ENCODE measurements at places on chromosomes 6 and 20.

DNA sequence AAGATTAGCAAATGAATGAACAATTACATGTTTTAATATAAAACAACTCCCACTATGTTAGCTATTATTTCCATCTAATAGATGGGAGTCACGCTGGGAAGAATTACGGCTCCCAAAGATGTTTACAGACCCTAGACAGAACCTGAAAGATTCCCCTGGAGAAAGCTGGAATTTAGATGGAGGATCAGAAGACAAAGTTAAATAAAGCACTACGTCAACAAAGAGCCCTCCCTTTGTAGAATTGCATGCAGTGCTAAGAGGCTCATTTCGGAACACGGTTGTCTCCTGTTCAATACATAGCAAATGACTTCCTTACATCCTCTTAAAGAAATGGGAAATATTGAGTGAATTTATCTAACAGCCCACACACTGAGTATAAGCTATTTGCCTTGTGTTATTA is 328.3 kb downstream of the CBLN4 start:
- DNase-seq = no peak

GRCh38 chr6:2186516-2186915 is 58.9 kb downstream of the GMDS start:
- DNase-seq = peak; percentile 5

GRCh38 chr6:72987301-72987700 is 238.0 kb downstream of the KHDC1L start:
- DNase-seq = no peak

GRCh38 chr6:44000164-44000842 is 126.9 kb downstream of the MRPL14 start:
- DNase-seq = peak; percentile 16

- DNase-seq = no peak
These were observed 225.4 kb downstream of the PRL start for GRCh38 chr6:22071270-22072041.

DNA sequence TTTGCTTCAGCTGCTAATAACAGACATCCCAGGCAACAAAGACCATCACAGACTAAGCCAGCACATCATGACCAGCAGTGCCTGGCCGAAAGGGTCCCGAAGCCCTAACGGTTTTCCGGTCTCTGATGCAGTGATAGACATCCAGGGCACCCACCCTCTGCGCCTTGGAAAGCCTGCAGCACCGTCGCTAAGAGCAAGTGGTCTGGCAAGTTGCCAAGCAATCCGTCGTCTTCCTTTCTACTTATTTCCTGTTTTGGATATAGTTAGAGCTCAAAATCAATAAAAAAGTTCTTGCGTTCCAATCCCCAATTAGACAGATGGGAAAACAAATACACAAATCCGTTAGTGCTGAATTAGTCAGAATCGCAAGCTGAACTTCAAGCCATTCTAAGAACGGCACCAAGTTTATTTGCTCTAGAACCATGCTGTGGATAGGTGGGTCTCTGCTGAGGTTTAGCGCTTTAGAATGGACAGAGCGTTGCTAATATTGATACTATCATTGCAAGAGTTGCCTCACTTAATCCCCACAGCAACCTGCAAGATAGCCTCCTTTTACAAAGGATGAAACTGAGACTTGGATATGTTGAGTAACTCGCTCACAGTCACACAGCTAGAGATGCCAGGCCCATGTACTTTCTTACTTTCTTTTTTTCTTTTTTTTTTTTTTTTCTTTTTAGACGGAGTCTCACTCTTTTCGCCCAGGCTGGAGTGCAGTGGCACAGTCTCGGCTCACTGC is 163.3 kb upstream of the SNX9 start:
- DNase-seq = no peak
